ENCODE measurements at places on chromosomes 2 and 18.

GRCh38 chr2:203340791-203341487 is 12.7 kb downstream of the ABI2 start:
- DNase-seq = no peak

DNA sequence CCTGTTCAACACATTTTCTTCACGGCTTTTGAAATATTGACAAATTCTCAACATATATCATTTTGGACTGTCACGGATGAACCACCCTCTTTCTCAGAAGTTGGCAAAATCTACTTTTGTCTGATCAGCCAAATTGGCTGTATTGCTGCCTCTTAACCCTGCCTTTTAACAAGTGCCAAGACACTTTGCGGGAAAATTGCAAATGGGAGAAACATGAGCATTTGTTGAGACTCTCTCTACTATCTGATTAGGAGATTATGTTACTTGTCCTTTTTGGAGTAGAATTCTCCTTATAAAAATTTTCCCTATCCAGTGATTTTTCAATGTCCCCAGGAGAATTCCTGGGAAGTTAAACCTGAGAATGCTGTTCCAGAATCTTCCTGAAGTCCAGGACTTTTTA is 256.2 kb upstream of the ZSWIM2 start:
- DNase-seq = no peak

DNA sequence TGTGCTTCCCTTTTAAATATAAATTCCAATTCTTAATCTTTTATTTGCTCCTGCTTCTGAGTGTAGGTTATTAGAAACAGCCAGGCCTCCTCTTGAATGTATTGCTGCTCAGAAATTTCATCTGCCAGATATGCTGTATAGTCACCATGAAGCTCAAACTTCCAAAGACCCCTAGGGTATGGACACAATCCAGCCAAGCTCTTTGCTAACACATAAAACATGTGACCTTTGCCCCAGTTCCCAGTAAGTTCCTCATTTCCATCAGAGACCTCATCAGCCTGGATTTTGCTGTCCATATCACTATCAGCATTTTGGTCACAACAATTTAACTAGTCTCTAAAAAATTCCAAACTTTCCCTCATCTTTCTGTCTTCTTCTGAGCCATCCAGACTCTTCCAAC is 75.2 kb downstream of the MAP2 start:
- no peak for DNase-seq

- no peak for DNase-seq
Observed at GRCh38 chr2:222133897-222134296, 164.9 kb downstream of the PAX3 start.

- no peak for DNase-seq
Observed at GRCh38 chr2:85642725-85643124, 25.3 kb downstream of the SFTPB start.

DNA sequence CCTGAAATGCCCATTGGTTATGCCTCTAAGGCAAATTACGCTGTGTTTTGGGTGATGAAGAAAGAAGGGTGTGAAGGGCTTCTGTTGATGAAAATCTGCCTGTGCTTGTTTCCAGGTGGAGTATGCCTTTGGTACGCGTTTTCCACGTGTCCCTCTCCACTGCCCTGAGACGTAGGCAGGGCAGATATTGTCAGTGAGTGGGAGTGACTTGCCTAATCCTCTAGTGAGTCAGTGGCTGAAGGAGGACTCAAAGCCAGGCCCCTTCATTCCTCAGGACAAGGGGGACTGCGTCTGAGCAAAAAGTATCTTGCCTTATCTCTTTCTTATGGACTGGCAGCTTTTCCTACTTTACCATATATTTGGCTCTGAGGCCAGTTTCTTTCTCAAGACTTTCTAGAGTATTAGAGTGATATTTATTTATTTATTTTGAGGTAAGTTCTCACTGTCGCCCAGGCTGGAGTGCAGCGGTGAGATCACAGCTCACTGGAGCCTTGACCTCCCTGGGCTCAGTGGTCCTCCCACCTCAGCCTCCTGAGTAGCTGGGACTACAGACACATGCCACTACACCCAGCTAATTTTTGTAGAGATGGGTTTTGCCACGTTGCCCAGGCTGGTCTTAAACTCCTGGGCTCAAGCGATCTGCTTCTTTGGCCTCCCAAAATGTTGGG is 10.2 kb downstream of the RALB start:
- no peak for DNase-seq

GRCh38 chr2:10635430-10635829 is 54.3 kb downstream of the NOL10 start:
- no peak for DNase-seq

All from NCI-H2171 treated with DMSO at 0.1 percent for 48 hours (cell line).